ENCODE measurements at places on chromosomes 2 and 18.

GRCh38 chr18:78798402-78799175 lies 181.0 kb upstream of the SALL3 start:
- no peak for DNase-seq

DNA sequence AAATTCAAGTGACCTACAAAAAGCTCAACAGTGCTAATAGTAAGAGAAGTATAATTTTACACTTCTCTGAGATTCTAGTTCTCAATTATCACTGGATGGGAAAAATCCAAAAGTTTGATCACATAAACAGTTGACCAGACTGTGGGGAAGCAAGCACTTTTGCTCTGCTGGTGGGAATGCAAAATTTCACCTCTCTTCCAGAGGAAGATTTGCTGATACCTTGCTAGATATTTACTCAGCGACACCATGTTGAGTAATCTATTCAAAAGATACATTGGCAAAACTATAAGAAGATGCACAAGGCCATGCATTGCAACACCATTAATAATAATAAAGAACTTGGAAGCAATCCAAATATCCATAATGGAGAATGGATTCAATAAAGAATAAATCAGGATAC lies 204.4 kb downstream of the MREG start:
- no peak for DNase-seq

DNA sequence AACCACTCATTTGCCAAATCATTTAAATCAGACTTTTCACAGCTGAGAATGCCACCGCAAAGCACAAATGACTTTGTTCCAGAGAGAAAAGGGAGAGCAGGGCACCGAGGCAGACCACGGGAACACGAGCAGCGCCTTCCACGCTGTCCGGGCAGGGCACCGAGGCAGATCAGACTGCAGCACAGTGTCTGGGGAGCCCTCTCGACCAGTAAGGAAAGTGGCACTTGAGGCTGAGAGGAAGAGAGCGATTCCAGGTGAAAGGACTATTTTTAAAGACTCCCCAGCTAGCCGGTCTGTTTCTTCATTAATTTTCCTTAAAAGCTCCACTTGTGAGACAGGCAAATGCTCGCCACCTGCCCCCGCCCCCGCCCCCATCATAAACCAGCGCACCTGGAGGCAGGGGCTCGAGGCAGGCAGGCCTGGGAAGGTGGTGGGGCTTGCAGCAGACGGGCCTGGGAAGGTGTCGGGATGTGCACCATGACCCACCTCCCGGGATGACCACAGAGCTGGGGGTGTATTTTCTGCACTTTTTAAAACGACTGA lies 80.9 kb upstream of the CTDP1 start:
- no peak for DNase-seq

DNA sequence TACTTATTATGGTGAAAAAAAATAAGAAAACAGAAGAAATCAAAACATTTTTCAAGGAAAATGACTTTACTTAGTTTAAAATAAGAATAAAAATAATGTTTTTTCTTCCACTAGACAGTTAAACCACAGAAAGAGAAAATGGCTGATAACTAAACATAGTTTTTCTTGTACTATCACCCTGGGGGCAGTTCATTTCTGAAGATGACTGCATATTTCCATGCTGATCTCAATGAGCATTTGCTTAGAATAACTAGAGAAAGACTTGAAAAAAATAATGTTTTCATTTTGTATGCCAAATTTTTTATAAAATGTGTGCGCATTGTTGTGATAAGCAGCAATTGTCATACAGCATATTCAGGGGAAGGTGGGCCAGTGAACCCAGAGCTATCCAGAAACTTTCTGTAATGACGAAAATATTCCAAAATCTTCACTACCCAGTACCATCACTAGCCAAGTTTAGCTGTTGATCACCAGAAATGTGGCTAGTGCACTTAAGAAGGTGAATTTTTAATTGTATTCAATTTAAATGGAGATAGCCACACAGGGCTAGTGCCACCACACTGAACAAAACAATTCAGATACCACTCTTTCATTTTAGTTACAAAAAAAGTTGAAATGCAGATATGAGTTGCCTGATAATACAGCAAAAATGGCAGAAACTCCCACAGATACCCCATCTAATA lies 513.4 kb upstream of the NETO1 start:
- DNase-seq: no peak
